ENCODE measurements at places on chromosomes 3 and 15. TPM values are rescaled to one million over a fixed set of nuclear protein-coding genes. Genes with fewer than 3 reads are reported as not detected.

DNA sequence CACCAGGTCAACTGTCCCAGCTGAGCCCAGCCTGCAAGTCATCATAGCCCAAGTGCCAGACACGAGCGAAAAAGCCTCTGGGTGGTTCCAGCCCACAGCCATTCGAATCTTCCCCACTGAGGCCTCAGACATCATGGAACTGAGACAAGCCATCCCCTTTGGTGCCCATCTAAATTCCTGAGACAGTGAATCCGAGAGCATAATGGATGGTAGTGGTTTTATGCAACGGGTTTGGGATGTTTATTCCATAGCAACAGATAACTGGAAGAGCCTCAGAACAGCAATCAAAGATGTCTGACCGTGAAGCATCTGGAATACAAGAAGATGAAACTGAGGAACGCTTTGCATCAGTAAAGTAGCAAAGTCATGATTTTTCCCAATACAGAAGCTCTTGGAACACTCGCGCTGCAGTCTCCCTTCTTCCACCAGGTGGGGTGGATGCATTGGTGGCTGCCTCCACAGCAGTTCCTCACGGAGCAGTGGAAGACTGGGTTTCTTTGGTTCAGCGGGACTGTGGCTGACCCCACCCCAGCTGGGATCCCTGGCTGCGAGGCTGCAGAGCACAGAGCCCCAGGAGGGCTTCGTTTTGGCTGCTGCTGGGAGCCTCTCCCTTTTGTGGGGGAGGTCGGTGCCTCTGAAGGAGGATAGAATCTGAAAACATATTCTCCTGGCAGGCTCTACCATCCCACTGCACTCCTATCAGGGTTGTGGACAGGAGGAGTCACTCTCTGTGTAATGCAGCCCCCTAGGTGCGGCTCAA, 26.4 kb upstream of the PDE8A start:
- DNase-seq = peak; percentile 25

- no peak for DNase-seq
These were observed 17.4 kb upstream of the TXNRD3 start for GRCh38 chr3:126672340-126672739.

GRCh38 chr15:70437882-70438451, 325.4 kb downstream of the UACA start:
- no peak for DNase-seq

Gene ACAN
- total RNA-seq = not detected

Gene WWTR1
- 0.95 TPM for total RNA-seq

Gene RFTN1
- 128 TPM for total RNA-seq
